ENCODE measurements at places on chromosomes 5 and 9.

DNA sequence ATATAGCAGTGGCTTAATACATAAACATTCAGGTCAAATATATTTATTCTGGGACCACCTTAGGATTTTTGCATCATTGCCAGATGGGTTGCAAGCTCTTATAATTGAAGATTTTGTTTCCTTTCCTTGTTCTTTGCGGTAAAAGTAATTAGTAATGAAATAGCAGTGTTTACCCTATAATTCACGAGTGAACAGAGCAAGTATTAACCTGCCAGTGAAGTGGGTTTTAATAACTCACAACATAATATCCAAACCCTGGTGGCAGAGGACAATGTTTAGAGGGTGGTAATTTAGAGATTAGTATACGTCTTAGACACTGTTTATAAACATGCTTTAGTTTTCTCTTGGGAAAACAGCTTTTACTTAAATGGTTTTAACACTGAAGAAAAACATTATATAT is 11.8 kb downstream of the ARL14EPL start:
- H3K27ac ChIP-seq = no peak overlapping the region
- H3K27me3 ChIP-seq = peaks cover 9% of the 10 kb centered on the region
- H3K4me3 ChIP-seq = no peak overlapping the region
- DNase-seq = no peak

DNA sequence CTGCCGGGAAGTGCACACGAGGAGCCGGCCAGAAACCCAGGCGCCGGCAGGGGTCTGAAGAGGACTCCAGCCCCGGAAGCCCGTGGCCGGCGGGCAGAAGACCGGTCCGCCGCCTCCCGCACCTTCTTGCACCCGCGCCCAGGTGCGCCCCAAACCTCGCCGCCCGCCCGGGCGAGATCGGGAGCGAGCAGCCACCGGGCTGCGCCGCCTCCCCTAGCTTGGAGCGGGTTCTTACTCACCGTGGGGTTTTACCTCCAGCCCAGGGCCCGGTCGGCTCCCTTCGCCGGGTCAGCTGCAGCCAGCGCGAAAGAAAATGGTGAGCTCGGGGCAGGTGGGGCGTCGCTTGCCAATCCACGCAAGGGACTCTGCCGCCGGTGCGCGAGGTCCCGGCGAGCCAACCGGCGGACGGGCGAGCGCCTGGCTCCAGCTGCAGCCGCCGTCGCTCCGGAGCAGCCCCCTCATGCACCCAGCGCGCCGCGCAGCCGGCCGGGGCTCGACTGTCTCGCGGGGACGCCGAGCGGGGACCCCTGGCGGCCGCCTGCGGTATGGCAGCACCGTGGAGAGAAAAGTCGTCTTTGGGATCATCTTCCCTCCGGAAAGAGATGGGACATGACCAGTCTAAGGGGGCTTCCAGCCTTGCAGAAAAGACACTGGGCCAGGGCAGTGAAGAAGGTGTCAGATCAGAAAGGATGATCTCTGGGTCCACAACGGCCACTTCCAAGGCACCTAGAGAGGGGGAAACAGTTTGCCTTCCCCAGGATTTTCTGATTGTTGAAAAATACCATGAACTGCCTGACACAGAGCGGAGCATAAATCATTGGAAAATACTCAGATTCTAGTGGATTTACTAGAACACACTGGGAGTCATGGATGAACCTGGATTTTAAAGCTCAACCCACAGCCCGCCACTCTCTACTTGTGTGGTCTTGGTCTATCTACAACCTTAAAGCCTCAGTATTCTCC is at the start of gene MOB3B:
Gene MOB3B (minus strand): TSS at position 499 of the 963 bp plus-strand sequence. CDS start 74,264 bp downstream, outside the sequence.
- peak within 1 kb of the TSS; percentile 97 for H3K27ac ChIP-seq
- peak; percentile 80 for DNase-seq
- peak within 1 kb of the TSS; percentile 94 for H3K4me3 ChIP-seq
- H3K36me3 ChIP-seq = no peaks in the 10 kb centered on the region

DNA sequence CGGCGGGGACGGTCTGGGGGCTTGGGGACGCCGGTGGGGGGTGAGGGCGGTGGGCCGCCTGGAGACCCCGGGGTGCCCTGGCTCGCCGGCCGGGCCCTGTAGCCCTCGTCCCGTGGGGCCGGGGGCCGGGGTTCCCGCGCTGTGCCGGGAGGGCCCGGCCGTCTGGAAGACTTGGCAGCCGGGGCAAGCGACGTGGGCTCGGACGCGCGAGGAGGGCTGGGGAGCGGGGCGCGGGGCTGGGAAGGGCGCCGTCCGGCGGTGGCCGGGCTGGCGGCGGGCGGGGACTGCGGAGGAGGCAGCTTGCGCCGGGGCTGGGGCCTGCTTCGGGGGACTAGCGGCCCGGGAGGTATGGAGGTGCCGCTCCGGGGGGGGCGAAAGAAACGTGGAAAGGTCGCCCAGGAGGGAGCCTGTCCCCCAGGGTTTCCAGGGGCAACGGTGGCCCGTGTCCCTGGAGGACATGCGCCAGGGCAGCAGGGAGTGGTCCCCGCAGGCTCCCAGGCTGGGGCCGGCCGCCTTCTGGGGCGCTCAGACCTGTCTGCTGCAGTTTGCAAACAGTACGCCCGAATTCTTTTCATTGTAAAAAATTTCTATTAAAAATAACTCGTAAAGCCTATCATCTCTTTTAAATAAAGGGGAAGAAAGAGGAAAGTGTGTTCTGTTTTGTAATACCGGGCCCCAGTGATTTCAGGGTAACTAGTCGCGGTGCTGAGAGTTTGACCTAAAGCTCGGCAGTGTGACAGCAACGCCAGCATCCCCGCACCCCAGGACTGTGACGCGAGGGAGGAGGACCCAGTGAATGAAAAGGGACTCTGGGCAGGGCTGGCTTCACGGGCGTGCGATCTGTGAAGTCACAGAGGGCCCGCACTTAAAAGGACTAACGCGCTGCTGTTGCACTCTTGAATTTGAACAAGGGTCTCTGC is 752 bp upstream of the ANKH start:
- DNase-seq = peak; percentile 39
- H3K4me1 ChIP-seq = peaks cover 26% of the 10 kb centered on the region
- peaks cover 28% of the 10 kb centered on the region for H3K27me3 ChIP-seq
- H3K27ac ChIP-seq = peak overlapping the region; percentile 87
- H3K36me3 ChIP-seq = no peaks in the 10 kb centered on the region

- H3K36me3 ChIP-seq = no peaks in the 10 kb centered on the region
- DNase-seq = no peak
- H3K4me1 ChIP-seq = peaks cover 15% of the 10 kb centered on the region
- H3K27ac ChIP-seq = no peak overlapping the region
- H3K27me3 ChIP-seq = no peaks in the 10 kb centered on the region
These were observed 258.9 kb upstream of the GAS1 start for GRCh38 chr9:87206064-87206661.

DNA sequence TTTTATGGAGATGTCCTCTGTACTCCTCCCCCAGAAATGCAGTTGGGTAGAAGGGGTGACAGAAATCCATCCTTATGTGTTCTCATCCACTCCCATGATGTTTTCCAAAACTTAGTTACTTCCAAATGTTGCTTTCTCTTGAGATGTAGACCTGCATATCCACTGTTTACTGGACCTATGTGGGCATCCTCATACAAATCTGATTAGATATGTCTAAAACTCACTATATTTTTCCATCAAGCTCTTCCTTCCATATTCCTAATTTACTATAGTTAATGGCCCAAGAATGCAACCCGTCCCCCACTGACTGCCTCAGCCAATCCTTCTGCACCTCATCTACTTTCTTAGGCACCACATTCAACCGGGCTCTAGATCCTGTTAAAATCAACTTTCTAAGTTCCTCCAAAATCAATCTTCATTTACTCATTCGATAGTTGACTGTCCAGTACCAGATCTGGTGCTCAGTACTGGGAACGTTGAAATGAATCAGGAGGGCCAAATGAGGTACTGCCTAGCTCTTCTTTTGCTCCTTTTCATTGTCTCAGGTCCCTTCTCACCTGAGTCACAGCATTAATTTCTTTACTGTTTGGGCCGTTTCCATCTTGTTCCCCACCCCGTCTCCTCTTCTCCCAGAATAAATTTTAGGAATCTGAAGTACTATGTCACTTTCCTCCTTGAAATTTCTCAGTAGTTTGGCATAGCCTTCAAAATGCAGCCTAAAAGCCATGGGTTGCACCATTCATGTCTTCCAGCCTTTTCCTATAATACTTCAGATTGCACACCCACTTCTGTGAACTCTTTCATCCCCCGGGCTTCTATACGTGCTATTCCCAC is 7.9 kb downstream of the PLK2 start:
- H3K4me3 ChIP-seq = peak overlapping the region; percentile 97
- H3K36me3 ChIP-seq = peaks cover 74% of the 10 kb centered on the region
- no peaks in the 10 kb centered on the region for H3K27me3 ChIP-seq
- peak overlapping the region; percentile 81 for H3K27ac ChIP-seq

GRCh38 chr5:155250596-155250995 is 237.0 kb downstream of the KIF4B start:
- H3K27ac ChIP-seq = no peak overlapping the region
- H3K36me3 ChIP-seq = no peaks in the 10 kb centered on the region
- peaks cover 13% of the 10 kb centered on the region for H3K27me3 ChIP-seq
- no peak overlapping the region for H3K4me3 ChIP-seq
- H3K4me1 ChIP-seq = no peaks in the 10 kb centered on the region

DNA sequence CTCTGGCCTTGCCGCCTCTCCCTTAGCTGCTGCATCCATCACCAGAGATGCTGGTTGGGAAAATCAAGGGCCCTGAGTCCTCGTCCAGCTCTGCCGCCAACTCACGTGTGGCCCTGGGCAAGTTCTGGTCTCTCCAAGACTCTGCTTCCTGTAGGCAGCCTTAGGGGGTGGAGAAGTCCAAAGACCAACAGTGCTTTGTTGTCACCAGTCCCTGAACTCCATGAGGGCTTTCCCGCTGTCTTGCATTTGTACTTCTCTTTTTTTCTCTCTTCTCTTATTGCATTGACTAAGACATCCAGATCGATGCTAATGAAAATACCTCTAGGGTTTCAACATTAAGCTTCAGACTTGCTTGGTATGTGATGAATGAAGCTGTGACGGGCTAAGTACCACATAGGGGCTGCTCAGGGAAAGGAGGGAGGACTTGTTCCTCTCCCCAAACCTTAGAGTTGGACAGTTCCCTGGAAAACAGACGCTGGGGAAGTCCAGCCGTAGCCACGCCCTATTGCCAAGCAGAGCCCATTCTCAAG is 63.7 kb upstream of the STXBP1 start:
- no peak overlapping the region for H3K27ac ChIP-seq
- peaks cover 17% of the 10 kb centered on the region for H3K4me1 ChIP-seq
- H3K4me3 ChIP-seq = no peak overlapping the region
- no peaks in the 10 kb centered on the region for H3K27me3 ChIP-seq

DNA sequence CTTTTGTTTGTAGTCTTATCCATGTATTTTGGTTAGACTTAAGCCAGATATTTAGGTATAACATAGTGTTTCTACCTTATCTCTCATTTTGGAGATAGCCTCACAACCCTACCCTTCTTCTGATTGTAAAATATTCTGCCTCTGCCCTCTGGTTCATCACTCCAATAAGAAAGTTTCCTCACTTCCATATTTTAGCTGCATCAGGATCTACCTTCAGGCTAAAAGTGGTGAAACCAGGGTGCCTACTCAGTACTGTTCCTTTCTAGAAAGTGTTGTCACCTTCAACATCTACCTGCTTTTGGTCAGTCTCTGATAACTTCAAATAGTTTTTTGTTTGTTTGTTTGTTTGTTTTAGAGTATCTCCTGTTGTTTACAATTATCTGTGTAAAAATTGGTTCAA is 294.6 kb downstream of the ANXA1 start:
- H3K4me3 ChIP-seq = no peak overlapping the region
- H3K27ac ChIP-seq = no peak overlapping the region
- peaks cover 5% of the 10 kb centered on the region for H3K4me1 ChIP-seq
- no peaks in the 10 kb centered on the region for H3K36me3 ChIP-seq

DNA sequence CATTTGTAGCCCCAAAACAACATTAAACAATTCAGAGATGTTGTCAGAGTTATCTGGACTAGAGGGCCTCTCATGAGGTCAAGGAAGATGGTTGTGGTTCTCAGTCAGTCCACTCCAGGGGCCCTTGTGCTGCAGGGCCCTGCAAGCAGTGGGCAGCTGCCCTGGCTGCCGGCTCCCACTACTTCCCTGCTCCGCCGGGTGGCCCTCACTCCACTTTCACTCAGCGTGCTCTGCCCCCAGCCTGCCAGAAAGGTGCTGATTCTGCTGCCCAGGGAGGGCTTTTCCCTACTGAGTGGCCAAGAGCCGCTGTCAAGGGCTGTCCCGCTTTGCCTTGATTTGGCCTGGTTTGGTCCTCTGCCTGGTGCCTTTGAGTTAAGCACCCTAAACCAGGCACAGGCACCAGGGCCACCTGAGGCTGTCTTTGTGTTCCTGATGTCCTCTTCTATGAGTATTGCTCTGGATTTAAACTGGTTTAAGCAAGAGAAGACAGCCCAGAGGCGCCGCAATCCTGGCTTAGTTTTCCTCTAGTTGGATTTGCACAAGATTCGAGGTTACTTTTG is 117.2 kb downstream of the GADD45G start:
- no peaks in the 10 kb centered on the region for H3K27me3 ChIP-seq
- no peak overlapping the region for H3K27ac ChIP-seq
- H3K4me3 ChIP-seq = no peak overlapping the region
- no peak for DNase-seq

DNA sequence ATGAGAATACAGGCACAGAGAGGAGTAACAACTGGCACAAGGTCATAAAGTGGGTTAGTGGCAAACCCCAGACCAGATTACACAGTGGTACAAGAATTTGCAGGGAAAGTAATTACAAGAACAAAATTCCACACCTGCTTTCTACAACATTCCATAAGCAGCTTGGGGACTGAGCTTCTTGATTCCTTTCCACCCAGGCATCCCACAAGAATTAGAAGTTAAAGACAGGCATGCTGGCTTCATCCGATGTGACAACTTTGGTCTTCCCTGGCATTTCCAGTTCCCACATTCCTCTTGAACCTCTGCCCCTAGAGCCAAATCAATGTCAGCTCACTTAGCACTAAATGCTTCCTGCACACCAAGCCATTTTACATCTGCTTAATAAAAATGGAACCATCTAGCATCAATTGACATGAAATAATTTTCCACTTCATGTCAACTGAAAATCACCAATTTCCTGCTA is 435.8 kb upstream of the PAPPA start:
- H3K27ac ChIP-seq = no peak overlapping the region
- no peak overlapping the region for H3K4me3 ChIP-seq
- H3K27me3 ChIP-seq = no peaks in the 10 kb centered on the region
- H3K36me3 ChIP-seq = no peaks in the 10 kb centered on the region
- H3K4me1 ChIP-seq = peaks cover 3% of the 10 kb centered on the region

- peaks cover 14% of the 10 kb centered on the region for H3K4me1 ChIP-seq
- no peak overlapping the region for H3K4me3 ChIP-seq
- no peaks in the 10 kb centered on the region for H3K27me3 ChIP-seq
- H3K36me3 ChIP-seq = peaks cover 26% of the 10 kb centered on the region
- DNase-seq = no peak
These were observed 97.9 kb downstream of the ZNF618 start for GRCh38 chr9:113973963-113974413.

GRCh38 chr9:106052735-106053134 is 358.4 kb downstream of the TMEM38B start:
- H3K27me3 ChIP-seq = no peaks in the 10 kb centered on the region
- H3K4me1 ChIP-seq = peaks cover 7% of the 10 kb centered on the region
- H3K4me3 ChIP-seq = no peak overlapping the region
- H3K27ac ChIP-seq = no peak overlapping the region
- H3K36me3 ChIP-seq = no peaks in the 10 kb centered on the region

GRCh38 chr5:89065919-89066318 is 182.9 kb upstream of the MEF2C start:
- H3K36me3 ChIP-seq = no peaks in the 10 kb centered on the region
- no peak for DNase-seq
- peaks cover 7% of the 10 kb centered on the region for H3K4me1 ChIP-seq
- no peak overlapping the region for H3K4me3 ChIP-seq
- H3K27me3 ChIP-seq = no peaks in the 10 kb centered on the region
- peak overlapping the region; percentile 31 for H3K27ac ChIP-seq

GRCh38 chr5:151286246-151286645 is 17.3 kb downstream of the SLC36A3 start:
- H3K4me3 ChIP-seq = no peak overlapping the region
- no peaks in the 10 kb centered on the region for H3K36me3 ChIP-seq
- no peak for DNase-seq
- H3K4me1 ChIP-seq = peaks cover 31% of the 10 kb centered on the region
- peak overlapping the region; percentile 50 for H3K27ac ChIP-seq
